ENCODE measurements at places on chromosomes 1 and 21.

DNA sequence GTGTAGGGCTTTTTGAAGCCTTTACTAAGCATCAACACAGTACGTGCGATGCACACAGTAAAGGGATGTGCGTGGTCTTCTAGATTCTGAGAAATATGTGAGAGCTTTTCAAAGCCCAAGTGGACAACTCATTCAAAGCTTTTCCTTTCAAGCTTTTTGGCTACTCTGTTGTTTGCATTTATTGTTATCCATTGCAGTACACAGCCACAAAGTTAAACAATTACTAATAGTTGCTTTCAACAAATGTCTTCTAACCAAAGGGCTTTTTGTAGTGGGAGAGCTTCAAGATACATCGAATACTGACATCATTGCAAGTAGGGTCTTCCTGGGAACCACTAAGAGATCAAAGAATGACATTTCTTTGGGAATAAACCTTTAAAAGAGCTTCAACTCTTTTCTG, 97.9 kb upstream of the ETV3 start:
- DNase-seq, result no peak

DNA sequence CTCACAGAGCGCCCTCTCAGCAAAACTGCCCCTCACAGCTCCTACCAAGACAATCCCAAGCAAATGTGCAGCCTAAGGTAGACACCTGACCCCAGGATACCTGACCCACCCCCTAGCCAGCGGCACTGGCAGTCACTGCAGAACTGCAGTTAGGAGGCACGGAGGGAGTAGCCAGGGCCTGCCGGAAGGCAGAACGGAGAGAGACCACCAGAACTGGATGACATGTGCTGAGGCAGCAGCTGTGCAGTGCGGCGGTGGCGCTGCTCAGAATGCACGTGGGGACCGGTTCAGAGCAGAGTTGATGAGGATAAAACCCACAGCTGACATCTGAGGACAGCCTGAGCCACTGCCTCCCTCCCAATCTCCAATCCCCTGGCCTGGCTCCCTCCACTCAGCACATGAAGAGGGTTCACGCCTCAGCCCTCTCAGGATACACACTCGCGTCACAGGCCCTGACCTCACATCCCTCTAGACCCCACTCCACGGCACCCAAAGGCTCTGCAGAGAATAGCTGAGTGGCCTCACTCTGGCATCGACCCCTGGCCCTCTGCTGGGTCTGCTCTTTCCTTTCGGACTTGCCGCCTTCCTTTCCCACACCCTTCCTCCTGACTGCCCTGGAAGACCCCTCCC, 29.6 kb downstream of the UBE2G2 start:
- no peak for DNase-seq

DNA sequence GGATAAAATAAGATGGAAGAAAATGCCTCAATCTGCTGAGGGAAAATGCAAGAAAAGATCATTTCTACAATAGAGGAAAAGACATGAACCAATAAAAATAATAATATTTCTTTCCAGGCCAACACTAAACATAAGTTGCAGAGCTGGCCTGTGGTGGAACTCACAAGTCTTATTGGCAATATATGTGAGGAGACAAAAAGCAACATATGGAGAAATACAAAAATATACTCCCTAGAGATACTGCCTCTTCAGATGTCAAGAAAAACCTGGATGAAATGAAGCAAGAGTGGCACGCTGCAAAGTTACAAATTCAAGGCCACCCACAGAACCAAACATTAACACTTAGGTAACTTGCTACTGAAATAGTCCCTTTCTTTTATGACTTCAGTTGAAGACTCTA, 264.9 kb upstream of the FMN2 start:
- DNase-seq, result no peak

GRCh38 chr1:181635110-181635509, 151.8 kb downstream of the CACNA1E start:
- no peak for DNase-seq

GRCh38 chr1:53732912-53733317, 6.0 kb downstream of the GLIS1 start:
- DNase-seq, result no peak

DNA sequence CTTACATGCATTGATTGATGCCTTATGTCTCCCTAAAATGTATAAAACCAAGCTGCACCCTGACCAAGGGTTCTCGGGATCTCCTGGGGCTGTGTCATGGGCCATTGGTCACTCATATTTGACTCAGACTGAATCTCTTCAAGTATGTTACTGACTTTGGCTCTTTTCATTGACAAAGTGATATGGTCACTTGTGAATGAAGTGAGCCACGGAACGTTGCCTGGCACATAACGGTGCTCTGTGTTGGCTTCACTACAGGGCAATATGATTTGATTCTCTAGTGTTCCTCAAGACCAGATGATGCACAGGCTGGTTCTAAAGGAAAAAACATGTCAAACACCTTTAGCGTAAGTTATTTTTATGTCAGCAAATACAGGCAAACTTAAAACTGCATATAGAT, 11.4 kb upstream of the IL10RB start:
- no peak for DNase-seq

DNA sequence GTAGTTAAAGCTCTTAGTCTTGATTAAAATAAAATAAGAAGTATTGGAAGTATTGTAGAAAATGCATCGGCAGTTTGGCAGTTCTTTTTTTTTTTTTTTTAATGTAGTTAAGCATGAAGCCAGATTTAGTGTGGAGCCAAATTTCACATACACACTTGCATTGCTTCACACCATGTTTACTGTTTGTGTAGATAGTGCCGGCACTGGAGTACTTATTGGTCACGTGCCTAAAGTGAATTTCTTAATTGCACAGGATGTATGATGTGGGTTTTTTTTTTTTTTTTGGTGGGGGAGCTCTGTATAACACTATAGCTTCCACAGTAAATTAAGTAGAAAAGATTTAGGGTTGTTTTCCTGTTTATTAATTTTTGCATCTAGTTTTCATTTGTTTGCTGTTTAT, 21.2 kb upstream of the TMEM61 start:
- no peak for DNase-seq

DNA sequence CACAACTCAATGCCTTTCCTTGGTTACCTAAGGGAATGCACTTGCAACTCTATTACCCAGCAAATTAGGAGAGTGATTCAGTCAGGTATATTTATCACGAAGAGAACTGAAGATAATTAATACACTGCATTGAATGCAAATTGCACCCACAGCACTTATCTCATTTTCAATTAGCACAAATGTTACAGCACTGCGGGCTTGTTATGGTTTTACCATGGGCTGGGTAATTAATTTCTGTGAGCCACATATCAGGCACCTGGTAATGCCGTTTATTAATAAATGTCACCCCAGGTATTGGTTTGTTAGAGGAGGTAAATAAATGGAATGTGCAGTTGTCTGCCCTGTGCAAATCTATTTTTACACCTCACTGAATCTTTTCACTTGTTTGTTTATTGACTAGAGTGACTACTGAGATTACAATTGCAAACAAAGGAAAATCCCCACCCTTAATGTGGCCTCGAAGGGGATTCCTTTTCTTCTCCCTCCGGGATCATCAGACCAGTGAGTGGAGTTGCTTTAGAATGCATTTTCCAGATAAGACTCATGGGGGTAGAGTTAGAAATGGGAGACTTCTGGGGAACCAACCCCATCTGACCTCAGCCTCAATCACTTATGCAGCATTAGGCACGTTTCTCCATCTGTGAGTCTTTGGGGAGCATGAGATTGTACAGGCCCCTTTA, 269.3 kb downstream of the RPS6KC1 start:
- DNase-seq, result no peak

DNA sequence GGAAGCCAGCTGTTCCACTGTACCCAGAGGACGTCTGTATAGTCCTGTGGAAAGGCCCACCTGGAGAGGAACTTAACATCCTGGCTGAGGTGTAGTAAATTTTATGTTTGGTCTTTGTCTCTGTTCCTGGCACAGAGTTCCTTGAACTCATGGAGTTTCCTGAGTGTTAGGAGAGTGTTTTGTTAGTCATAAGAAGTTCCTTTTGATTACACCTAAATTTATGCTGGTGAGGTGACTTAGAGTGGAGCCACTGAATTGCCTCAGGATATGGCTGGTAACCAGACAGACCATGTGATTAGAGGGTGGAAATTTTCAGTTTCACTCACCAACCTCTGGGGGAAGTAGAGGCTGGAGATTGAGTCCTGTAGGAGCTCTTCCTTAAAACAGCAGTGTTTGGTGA, 57.9 kb downstream of the RASAL2 start:
- DNase-seq, result no peak

- DNase-seq, result no peak
Observed at GRCh38 chr1:118933051-118933781, 54.9 kb downstream of the TBX15 start.

DNA sequence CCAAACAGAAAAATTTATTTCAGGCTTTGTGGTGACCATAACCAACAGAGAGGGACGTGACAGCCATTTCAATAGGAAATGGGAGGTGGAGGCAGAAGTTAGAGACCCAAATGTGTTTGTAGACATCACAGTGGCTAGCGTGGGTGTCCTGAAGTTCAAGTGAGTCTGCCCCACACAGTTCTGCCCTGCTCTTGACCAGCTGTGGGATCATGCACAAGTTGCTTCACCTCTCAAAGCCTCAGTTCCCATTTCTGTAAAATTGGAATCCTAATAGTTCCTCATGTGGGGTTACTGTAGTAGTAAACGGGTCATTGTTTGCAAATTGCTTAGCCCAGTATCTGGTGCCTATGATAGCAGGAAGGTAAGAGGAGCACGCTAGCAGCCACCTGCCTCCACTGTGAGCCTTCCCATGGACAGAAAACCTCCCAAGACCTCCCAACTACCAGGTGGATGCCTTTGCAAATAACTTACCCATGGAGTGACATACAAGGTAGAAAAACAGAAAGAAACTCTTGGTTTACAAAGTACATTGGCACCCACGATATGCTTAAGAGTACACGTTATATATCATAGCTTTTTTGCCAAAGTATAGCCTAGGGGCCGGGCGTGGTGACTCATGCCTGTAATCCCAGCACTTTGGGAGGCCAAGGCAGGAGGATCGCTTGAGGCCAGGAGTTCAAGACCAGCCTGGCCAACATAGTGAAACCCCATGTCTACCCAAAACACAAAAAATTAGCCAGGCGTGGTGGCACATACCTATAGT, 29.1 kb downstream of the FHAD1 start:
- DNase-seq, result no peak

GRCh38 chr1:29245876-29246275, 9.6 kb downstream of the PTPRU start:
- DNase-seq, result peak; percentile 23

- no peak for DNase-seq
Observed at GRCh38 chr21:32782698-32783097, 11.1 kb upstream of the PAXBP1 start.

GRCh38 chr1:35298464-35298863, 30.0 kb downstream of the ZMYM4 start:
- no peak for DNase-seq

- no peak for DNase-seq
Observed at GRCh38 chr1:59743324-59744091, 71.2 kb upstream of the HOOK1 start.

- no peak for DNase-seq
Observed at GRCh38 chr1:212852105-212852688, 4.7 kb upstream of the SPATA45 start.

DNA sequence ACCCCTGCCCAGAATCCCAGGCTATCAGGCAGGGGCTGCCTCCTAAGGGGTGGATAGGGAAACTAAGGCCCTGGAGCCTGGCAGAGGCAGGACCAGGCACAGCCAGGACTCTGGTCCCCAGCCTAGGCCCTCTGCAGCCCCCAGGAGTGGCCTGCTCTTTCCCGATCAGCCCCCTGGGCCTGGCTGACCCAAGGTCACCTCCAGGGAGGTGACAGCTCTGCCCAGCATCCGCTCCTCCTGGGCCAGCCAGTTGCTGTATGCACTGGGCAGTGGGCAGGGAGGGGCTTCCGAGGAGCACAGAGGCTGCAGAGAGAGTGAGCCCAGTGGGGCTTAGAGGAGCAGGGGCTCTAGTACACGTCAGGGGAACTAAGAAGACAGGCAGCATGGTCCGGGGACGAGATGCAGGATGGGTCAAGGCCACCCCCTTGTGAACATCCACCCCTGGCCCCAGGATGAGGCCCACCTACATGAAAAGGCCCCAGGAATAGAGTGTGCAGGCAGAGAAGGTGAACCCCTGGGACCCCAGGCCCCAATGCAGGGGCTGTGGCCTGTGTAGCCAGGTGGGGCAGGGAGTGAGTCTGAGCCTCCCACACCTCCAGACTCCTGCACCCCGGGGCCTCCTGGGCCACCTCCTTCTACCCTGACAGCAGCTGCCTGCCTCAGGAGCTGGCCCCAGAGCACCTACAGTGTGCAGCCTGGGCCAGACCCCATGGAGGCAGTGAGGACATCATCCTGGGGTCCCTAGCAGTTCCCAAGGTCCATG, 32.8 kb downstream of the WNT9A start:
- DNase-seq, result no peak

DNA sequence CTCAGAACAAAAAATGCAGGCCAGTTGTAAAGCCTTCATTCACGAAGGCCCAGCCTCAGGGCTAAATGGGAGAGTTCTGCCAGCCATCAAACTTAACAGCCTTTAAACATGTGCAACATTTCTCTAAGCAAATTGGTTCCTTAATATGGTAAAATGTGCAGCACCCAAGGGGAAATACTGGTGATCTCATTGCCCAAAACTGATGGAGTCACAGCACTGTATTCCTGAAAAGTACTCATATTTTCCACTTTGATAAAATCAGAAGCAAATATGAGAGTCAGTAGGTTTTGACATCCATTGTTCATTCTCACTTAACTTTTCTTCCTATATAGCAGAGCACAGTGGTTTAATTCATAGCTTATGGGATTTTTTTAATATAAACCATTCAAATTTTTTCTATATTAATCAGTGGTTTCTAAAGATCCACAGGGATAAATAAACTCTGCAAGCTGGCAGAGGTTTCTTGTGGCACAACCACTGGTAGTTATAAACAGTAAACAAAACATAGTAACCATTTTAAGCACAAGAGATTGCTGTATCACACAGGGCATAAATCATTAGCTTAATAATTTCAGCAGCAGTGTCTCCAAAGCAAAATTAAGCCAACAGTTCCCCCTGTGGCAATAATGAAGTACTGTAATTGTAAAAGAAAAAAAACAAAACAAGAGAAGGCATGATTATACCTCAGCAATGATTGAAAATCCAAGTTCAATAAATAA, 106.9 kb upstream of the LYPLAL1 start:
- DNase-seq, result peak; percentile 35

- DNase-seq, result no peak
Observed at GRCh38 chr1:56394298-56394697, 185.1 kb downstream of the PLPP3 start.
